NCI-H2227 treated with DMSO at 0.1 percent for 48 hours (cell line): ENCODE measurements at places on chromosomes 5 and 9.

DNA sequence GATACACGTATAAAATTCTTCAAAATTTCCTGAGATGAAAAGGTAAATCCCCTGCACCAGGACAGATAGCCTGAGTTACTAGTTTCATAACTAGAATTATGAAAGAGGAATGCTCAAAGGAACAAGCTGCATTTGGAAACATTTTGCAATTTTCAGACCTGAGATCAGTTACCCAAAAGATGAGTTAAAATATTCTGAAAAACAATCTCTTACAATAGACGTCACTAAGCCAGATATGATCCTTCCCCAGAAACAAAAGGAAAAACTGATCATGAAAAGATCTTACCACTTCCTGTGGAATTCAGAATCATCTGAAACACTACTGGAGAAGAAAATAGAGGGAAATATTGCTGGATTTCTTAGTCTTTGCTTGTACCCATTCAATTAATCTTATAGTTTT, 204.7 kb downstream of the ARRDC3 start:
- DNase-seq = no peak

DNA sequence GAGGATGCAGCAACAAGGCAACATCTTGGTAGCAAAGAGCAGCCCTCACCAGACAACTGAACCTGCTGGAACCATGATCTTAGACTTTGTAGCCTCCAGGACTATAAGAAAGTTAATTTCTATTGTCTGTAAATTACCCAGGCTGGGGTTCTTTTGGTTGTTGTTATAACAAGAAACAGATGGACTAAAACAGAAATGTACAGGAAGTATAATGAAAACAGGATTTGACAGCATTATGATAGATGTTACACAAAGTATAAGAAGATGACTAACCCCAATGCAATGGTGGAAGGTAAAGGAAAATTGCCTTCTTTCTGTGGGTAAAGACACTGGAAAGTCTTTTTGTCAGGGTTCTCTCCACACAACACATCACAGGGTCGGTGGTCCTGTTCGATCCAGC, 204.2 kb downstream of the SGCD start:
- DNase-seq = no peak

DNA sequence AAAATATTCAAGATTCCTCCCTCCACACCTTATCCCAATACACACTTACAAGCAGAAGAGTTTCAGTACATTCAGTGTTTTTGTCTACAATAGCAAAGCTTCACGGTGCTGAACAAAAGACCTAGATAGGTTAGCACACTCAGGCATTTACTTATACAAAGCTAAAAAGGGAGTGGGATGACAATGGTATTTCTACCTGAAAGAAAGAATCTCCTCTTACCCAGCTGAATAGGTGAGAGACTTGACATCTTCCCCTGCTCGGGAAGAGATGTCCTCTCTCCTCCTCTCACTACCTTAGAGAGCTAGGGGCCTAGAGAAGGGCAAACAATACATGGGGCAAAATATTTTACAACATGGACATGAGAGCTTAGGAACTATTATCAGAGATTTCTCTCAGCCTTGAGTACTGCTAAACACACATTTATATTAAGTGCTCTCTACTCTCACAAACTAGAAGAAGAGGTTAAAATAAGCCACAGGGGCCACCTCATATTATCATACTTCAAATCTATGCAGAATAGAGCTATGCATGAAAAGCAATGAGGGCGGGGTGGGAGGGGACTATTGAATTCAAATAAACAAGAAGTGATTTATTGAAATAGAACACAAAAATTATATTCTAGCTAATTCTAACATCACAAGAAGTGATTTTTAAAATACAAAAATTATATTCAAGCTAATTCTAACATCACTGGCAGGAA, 38.6 kb upstream of the RNF38 start:
- no peak for DNase-seq

DNA sequence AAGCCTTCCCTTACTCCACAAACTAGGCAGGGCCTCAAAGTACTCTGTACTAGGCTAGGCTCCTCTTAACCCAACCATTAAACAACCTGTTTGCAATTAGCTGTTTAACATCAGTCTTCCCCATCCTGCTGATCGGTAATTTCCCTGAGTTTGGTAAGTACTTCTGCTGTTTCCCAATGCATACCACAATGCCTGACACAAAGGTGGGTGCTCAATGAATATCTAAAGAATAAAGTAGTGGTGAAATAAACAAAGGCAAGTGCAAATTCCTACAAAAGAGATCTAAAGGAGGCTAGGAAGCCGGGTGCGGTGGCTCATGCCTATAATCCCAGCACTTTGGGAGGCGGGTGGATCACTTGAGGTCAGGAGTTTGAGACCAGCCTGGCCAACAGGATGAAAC, 25.0 kb downstream of the FBXW2 start:
- DNase-seq = no peak

- DNase-seq = no peak
Observed at GRCh38 chr5:146553446-146553845, 37.5 kb upstream of the GPR151 start.

GRCh38 chr5:31741496-31741895, 102.6 kb downstream of the PDZD2 start:
- DNase-seq = no peak

DNA sequence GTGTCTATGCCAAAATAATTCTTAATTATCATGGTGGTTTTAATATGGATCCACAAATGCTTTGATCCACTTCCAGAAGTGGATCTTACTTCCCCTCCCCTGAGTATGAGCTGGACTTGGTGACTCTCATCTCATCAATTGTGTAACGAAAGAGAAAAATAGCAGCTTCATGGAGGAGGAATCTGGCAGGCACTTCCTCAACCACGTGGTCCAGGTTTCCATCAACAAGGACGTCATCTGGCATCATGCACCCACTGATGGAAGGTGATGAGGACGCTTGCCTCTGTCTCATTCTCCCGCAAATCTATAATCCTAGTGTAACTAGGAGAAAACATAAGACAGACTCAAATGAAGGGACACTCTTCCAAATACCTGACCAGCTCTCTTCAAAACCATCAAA, 54.6 kb upstream of the S1PR3 start:
- DNase-seq = no peak

GRCh38 chr9:32424616-32425015, 40.2 kb downstream of the ACO1 start:
- no peak for DNase-seq
